ENCODE measurements at places on chromosomes 3 and 15.

DNA sequence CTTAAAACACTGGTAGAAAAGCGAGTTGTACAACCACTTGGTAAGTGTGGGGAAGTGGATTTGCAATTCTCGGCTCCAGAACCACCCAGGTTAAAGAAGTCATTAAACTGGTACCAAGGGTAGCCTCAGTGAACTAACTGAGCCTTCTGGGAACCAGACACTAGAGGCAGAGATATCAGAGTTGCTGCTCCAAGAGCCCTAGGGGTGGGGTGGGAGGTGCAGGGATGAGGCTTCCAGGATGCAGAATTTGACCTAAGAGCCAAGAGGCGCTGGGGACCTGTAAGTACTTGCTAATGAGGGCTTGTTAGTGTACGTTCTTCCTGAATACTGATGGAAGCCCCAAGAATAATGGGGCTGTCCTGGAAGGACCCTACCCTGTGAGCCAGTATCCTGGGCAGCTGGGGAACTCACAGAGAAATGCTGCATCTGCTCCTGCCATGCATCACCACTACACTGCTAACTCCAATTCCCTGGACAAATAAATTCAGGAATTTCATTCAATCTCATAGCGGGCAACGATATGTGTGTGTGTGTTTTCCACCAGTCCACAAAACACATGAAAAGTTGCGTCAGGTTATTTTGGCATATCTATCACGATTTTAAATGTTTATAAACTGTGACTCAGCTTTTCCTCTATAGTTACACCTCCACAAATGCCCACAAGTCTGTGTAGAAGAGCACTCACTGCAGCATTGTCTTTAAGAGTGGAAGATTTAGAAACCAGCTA is 23.8 kb downstream of the STIMATE start:
- no peak for DNase-seq

- DNase-seq, result no peak
These were observed 91.2 kb downstream of the SENP2 start for GRCh38 chr3:185677146-185677829.

GRCh38 chr3:66276705-66277274 is 56.0 kb downstream of the SLC25A26 start:
- DNase-seq, result peak; percentile 51

DNA sequence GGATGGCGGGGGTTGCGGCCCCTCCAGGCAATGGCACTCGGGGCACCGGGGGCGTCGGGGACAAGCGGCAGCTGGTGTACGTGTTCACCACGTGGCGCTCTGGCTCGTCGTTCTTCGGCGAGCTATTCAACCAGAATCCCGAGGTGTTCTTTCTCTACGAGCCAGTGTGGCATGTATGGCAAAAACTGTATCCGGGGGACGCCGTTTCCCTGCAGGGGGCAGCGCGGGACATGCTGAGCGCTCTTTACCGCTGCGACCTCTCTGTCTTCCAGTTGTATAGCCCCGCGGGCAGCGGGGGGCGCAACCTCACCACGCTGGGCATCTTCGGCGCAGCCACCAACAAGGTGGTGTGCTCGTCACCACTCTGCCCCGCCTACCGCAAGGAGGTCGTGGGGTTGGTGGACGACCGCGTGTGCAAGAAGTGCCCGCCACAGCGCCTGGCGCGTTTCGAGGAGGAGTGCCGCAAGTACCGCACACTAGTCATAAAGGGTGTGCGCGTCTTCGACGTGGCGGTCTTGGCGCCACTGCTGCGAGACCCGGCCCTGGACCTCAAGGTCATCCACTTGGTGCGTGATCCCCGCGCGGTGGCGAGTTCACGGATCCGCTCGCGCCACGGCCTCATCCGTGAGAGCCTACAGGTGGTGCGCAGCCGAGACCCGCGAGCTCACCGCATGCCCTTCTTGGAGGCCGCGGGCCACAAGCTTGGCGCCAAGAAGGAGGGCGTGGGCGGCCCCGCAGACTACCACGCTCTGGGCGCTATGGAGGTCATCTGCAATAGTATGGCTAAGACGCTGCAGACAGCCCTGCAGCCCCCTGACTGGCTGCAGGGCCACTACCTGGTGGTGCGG is 1.9 kb downstream of the CHST2 start:
- peak; percentile 69 for DNase-seq

- no peak for DNase-seq
These were observed 39.5 kb upstream of the FMN1 start for GRCh38 chr15:33234020-33234461.

DNA sequence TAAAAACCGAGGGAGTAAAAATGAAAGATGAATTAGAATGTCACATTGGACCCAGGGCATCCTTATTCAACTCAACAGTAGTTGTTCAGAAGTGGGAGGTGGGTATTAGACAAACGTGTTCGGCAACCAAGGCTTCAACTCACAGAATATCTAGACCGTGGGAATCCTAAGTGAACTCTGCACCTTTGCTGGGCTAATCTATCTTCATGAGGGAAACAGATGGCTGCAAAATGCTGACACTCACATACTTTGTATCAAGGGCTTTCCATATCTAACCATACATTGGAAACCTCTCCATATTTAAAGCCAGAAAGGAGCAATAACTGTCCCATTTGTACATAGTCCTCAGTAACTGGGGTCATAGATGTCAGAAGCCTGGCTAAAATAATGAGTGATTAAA is 20.9 kb downstream of the PLSCR1 start:
- no peak for DNase-seq

GRCh38 chr3:183233966-183234365 is 19.1 kb upstream of the B3GNT5 start:
- no peak for DNase-seq

DNA sequence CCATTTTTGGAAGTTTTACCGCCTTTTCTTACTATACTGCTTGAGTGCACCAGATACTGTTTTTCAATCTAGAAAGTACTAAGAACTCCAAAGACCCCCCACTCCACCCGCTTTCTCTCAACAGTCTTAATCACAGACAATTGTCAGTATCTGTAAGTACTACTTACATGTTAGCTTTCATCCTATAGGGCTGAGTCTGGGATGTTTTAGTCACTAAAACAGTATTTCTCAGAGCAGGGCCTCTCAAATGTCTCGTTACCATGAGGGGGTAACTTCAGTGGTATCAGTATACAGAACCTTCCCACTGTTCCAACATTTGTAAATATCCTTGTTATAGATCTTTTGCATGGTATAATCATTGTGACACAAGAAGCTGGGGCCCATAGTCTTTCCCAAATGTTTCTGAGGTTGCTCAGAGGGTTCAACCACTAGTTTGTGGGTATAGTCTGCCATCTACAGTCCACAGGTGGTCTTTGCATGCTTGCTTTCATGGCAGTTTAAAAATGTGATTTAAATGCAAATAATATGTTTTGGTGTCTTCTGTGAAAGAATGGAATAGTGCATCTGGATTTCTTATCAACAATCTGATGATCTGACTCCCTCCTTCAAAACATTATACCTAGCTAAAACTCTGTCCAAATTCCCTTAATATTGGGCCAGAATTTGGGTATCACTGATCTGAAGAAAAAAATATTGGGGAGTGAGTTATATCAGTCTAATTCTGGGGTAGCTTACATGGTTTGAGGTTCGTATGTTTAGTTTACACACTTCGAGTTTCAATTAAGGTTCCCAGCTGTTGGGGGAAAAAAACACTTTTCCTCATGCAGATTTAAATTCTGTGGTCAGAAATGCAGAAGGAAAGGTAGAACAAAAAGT is 18.0 kb upstream of the DNAJC13 start:
- peak; percentile 11 for DNase-seq

- DNase-seq, result no peak
These were observed 5.3 kb downstream of the POU1F1 start for GRCh38 chr3:87270908-87271700.

- no peak for DNase-seq
These were observed 49.4 kb upstream of the INSYN1 start for GRCh38 chr15:73802431-73803041.

Measured in stimulated activated CD4-positive, alpha-beta T cell treated with anti-CD3 and anti-CD28 coated beads, Interleukin-2, amount 100 ng/mL, for 24 hours (primary cell).